Activated CD4-positive, alpha-beta T cell treated with anti-CD3 and anti-CD28 coated beads, Interleukin-2, amount 50 U/mL, for 48 hours (primary cell): ENCODE measurements at places on chromosomes 11 and 22.

DNA sequence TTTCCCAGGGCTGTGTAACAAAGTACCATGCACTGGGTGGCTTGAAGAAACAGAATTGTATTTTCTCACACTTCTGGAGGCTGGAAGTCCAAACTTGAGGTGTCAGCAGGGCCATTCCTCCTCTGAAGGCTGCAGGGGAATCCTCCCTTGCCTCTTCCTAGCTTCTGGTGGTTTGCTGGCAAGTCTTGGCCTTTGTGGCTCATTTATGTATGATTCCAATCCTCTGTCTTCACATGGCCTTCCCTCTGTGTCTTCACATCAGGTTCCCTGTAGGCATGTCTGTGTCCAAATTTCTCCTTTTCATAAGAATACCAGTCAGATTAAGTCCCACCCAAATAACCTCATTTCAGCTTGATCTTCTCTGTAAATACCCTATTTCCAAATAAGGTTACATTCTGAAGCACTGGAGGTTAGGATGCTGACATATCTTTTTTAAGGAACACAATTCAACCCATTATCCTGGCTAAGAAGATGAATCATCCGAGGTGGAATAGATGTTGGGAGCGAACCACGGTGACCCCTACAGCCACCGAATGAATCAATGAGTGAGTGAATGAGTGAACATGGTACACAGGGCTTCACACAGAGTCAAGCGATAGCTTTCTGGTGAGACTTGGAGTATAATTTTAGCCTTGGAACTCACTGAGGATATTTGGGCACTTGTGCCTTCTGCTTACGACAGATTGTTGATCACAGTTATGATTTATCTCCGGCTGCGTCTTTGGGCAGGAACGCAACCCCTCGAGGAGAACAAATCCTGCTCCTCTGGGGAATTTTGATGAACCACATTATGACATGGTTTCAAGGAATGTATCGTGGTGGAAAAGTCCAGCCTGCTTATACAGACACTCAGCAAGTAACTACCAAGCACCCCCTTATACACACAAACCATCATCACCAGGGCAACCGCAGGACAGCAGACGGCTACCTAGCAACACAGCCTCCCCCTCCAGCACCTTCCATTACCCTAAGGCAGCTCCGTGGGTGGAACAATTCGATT lies 34.3 kb upstream of the MICAL2 start:
- DNase-seq = no peak

- no peak for DNase-seq
Measured at GRCh38 chr11:66003291-66003690, 988 bp downstream of the BANF1 start.

DNA sequence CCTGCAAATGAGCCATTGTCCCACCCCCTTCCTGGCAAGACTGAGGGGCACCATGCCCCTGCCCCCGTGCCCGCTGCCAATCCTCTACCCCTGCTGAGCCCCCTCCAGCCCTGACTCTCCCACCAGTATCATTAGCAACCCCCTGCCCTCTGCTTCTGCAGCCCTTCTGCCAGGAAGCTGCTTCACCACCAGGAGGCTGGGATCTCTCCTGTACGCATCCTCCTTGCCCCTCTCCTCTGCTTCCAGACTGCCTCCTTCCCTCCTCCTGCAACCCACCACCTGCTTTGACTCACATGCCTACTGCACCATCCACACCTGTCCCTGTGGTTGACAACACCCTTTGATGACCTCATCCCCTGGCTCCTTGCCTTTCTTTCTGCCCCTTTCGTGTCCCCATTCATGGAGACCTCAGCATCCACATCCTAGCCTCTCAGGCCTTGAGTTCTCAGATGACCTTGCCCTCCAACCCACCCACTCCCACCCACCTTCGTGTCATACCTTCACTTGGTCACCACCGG lies 13.4 kb upstream of the PNPLA3 start:
- no peak for DNase-seq

- no peak for DNase-seq
Measured at GRCh38 chr11:70018816-70019215, 59.3 kb upstream of the ANO1 start.

DNA sequence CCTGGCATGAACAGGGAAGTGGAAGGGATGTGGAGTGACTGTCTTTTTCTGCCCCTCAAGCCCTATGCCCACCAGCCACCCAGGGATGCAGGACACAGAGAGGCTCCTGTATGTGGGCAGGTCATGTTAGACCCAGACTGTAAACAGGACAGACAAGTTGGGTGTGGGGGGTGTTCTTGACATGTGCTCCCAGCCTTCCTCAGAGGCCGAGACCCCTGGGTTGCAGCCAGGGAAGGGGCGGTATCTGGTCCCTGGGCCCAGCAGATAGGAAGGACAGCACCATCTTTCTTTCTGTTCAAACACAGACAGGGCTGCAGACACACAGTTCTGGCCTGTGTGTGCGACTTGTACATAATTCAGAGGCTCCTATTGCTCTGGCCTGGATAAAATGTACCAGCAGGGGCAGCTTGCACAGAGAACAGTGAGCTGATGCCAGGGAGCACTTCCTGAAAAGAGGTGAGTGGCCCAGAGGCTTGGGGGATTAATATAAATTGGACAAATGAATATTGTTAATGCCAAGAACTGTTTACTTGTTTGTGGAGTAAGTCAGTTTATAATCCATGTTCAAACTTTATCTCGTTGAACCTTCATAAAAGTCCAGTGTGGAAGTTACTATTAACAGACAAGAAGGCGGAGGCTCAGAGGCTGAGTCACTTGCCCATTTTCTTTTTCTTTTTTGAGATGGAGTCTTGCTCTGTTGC lies 16.6 kb downstream of the GDPD5 start:
- no peak for DNase-seq

DNA sequence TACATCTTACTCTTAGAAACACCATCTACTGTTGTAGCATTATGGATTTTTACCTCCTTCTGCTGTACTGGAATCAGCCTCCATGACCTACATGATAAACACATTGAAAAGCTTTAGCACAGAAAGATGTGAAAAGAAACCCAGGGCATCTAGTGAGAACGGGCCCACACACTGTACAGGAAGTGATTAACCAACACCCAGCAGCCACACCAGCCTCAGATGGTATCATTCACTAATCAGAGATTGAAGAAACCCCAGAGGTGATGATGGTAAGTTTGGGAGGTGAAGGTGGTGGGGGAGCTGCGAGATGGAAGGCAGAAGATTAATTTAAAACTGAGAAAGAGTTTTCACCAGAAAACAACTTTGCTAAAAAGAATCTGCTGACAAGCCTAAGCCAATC lies 46.1 kb downstream of the RASSF10 start:
- DNase-seq = peak; percentile 9

DNA sequence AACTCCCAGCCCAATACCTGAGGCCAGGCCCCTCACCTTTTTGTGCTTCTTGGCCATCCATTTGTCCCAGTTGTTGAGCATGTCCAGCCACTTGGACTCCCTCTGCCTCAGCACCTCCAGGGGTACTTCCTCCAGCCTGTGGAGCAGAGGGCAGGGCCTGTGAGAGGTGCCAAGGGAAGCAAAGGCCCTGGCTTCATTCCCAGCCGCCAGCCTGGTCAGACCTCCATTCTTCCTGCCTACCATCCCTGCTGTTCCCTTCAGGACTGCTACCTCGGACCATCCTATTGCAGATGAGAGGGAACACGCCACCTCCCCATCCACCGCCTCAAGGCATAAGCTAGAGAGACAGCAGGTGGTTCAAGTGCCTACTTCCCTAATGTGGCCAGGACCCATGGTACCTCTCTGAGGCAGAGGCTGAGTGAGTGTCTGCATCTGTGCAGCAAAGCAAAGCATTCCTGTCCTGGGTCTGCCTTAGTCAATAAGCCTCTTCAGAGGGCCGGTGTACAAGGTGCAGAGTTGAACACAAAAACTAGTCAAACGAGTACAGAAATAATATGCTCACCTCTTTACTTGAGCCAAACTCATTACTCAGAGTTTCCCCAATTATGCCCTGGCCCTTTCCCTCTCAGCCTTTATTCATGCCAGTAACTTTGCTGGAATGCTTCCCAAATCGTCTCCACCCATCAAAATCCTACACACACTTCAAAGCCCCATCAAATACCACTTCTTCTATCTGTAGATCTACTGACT lies 15.4 kb upstream of the CASTOR1 start:
- no peak for DNase-seq

- peak; percentile 11 for DNase-seq
Measured at GRCh38 chr11:129960216-129961214, 42.1 kb downstream of the PRDM10 start.

DNA sequence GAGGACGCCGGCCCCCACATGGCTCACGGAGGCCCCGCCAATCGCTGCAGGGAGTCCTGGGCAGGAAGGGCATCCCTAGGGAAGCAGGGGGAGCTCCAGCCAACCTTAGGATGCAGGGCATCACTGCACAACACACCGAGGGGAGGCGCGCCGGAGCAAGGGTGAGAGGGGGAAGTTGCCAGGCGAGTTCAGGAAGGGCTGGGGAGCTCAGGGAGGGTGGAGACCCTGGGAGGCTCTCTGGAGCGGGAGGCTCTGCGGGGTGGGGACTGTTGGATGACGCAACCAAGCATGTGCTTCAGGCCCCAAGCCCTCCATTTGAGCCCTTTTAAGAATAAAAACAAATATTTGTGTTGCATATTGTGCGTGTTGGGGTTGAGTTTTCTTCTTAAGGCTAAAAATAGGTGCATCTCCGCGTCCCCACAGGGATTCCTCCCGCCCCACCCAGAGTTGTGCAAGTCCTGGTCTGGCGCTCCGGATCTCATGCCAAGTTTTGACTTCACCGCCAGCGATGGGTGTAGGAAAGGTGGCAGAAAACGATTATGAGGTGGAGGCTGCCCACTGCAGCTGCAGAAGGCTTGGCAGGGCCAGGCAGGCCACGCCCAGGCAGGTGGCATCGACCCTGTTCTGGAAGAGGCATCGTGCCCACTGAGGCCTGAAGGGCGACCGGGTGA lies 65.2 kb downstream of the WNT7B start:
- DNase-seq = no peak

GRCh38 chr22:41488596-41489385 lies 19.9 kb downstream of the ACO2 start:
- no peak for DNase-seq

DNA sequence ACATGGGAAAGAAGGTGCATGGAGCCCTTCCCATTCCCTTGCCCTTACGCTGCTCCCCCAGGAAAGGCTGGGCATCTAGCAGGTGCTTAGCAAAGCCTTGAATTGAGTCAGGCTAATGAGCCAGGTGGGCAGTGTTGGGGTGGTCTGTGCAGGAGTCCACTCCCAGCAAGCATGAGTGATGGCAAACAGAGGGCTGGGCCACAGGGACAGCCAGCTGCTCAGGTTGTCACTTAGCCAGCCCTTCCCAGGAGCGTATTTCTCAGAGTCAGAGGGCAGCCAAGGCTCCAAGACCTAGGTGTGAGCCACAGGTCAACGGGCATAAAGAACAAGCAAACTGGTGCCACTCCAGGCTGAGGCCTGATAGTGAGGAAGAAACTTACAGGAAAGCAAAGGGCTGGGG lies 149.8 kb downstream of the DSCAML1 start:
- DNase-seq = no peak

DNA sequence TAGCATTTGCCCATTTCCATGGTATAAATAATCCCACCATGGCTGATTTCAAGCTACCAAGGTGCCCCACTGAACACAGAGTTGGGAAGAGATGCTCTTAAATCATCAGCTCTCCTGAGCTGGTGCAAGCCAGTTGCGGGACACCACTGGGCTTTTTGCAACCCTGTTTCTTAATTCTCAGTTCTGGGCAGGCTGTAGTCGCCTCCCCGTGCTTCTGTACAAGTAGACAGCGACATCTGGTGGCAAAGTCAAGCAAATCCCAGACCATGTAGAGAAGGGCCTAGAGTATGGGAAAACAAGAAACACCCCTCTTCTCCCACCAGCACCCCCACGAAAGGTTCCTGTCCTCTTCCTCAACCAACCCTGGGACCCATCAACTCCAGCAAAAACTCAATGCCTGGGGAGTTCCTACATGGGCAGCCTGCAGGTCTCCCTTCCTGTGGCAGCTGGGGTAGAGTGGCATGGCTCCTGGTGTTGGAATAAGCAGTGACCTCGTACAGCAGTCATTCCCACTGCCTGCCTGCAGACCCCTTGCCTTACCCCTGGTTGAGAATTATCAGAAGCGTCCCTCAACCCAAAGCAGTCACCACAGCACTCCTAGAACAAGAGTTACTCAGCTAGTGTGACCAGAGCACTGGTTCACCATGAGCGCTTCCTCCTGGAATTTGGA lies 68.4 kb downstream of the IGLL5 start:
- DNase-seq = peak; percentile 73

DNA sequence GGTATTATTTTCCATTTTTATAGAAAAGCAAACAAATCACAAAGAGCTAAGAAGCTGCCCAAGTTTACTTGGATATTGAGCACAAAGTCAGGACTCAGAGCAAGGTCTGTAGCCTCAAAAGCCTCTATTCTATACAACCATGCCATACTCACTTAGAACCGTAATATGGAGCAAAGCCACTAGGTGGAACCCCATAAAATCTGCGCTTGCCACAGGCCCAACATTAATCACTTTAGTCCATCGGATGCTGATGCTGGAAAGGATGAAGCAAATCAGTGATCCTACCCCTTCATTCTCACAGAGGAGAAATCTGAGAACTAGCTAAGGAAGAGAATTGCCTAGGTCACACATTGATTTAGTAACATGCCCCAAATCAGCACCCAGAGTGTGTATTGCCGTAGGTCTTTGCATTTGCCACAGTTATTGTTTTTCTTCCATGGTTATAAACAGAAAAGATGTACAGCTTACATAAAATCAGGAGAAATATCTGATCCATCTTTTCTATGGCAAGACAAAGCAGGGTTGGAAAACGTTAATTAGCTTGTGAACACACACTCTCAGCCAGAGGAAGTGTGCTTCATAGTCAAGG lies 56.7 kb upstream of the RAB38 start:
- no peak for DNase-seq

DNA sequence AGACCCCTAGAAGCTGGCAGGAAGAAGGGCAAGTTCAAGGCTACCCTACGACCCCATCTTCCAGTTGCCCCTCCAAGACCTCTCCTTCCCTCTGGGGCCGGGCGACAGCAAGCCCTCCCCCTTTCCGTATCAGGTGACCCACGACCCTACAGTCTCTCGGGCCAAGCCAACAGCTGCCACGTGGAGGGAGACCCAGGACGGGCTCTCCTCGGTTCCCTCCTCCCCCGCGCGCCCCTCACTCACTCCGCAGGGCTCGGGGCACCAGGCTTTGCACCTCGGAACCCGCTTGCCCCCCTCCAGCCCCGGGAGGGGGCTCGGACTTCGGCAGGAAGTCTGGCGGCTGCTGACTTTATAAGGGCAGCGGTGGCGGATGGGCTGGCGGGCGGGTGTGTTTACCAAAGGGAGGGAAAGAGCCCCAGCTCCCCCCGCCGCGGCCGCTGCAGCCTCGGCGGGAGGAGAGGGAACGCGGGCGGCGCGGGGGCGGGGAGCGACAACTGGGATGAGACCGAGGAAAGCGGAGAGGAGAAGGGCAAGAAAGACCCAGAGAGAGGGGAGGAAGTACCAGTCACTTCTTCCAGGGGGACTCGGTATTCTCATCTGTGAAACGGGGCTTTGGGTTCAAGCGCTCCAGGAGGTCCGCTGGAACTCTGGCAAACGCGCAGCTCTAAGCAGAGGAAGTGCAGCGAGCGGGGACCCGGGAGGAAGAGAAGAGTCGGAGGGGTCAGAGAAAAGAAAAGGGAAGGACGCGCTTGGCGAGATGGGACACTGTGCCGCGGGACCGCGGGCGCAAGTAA lies 767 bp downstream of the SLC43A1 start:
- peak; percentile 68 for DNase-seq
